Stimulated activated CD4-positive, alpha-beta T cell treated with anti-CD3 and anti-CD28 coated beads, Interleukin-12 subunit alpha, Interleukin-12 subunit beta, amount 100 ng/mL, for 48 hours (primary cell): ENCODE measurements at places on chromosomes 2 and 18.

DNA sequence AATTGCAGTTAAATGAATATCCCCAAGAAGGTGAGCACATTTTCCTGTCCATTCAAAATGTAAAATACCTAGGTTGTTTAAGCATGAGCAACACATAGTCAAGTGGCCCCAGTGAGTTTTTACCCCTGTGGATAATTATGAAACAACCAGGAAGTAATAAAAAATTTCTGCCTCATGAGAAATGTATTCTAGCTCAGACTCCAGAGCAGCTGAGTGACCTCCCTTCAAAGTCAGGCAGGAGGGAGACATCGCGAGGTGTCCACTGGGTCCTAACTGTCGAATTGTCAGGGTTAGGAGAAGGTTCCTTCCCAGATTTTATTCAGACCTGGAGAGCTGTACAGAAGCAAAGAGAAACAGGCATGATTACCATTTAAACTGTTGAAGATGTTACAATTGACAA, 416.6 kb upstream of the SMIM21 start:
- DNase-seq = no peak

DNA sequence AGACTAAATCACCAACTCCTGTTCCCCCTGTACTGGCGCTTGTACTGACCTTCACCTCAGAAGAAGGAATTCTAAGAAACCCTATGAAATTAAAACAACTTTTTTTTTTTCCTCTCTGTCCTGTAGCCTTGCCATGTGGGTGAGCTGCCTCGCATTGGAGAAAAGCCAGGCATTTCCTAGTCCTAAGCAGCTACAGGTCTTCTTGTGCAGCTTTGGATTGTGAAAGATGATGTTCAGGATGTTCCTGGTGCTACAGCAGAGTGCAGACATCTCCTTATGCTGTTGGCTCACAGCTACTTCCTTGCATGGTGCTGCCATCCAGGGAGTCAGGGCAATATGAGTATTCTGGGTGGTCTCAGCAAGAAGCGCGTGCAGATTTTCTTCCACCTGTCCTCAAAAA, 11.9 kb downstream of the PIK3C3 start:
- no peak for DNase-seq

- DNase-seq = no peak
Measured at GRCh38 chr18:7924616-7925015, 357.5 kb downstream of the PTPRM start.

GRCh38 chr2:166671235-166671634, 177.2 kb upstream of the SCN7A start:
- no peak for DNase-seq
